ENCODE measurements at places on chromosomes 4 and X.

- no peak for DNase-seq
Observed at GRCh38 chr4:6359536-6360308, 90.1 kb downstream of the WFS1 start.

GRCh38 chrX:23661671-23662070 lies 5.6 kb upstream of the PRDX4 start:
- no peak for DNase-seq

- no peak for DNase-seq
Observed at GRCh38 chr4:99447079-99447478, 11.9 kb upstream of the ADH7 start.

DNA sequence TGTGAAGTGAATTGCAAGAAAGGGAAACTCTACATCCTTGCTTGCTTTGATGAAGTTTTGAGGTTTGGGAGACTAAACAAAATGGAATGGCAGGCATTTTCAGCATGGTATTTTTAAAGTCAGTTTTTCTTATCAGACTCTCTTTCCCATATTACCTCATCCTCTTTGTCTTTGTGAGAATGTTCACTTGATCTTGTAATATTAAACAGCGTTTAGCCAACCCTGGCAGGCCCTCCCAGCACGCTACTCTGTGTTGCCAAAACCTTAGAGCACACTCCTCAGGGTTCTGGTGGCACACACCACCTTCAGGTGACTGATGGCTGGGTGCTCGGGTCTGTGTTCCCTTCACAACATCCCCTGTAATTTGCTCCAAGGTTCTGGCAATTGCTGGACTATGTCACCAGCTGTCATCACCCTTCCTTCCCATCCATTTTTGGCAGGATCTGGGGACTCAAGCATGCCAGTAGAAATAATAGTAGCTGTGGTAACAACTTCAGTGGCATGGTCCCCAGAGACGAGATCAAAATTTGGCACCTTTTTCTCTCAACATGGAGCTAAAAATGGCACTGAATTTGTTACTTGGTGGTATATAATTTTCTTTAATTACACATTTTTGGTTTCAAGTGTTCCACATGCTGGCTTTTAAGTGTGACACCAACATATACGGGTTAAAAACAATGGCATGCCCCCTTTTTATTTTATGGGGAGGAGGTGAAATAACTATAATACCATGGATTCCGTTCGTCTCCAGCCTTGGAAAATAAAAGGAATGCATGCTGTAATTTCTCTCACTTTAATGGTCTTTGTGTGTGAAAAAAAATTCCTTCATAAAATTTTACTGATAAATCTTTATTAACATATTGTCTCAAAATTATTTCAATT lies 273.1 kb downstream of the DCTD start:
- DNase-seq, result no peak

DNA sequence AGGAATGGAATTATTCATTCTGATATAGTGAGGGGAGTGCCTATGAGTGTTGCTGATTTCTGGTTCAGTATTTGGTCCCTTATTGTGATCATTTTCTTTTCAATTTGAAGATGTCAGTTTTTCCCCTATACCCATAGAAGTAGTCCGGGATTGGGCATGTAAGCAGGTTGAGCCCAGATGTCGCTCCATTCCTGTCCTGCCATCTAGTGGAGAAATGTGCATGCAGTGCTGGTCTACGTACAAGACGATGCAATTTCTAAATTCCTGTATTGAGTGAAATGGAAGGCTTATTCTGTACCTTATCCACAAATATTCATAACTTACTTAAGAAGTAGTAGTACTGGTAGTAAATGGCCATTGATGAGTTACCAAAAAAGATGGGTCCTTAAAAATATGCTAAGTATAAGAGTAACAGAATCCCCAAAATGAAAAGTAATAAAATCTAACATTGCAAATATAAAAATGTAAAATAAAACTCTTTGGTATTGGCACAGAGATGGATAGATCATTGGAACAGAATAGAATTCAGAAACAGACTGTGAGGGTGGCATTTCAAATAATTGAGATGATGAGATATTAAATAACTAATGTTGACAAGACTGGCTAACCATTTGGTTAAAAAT lies 60.9 kb downstream of the UGT8 start:
- DNase-seq, result no peak

DNA sequence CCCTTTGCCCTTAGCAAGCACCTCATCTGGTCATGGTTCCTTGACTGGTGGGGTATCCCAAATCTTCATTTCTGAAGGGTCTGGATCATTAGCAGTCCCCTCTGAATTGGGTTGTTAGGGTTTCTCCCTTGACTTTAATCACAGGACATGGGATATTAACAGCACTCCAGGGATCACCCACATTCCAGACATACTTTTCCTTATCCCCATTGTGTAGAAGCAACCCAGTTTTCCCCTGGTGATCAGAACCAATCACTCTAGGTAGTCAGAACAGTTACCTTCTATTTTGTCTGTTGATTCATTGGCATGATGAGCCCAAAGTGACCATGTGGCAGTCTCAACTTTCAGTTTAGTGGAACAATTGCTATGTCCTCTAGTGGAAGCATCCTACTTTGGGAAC lies 29.1 kb upstream of the GRSF1 start:
- no peak for DNase-seq

DNA sequence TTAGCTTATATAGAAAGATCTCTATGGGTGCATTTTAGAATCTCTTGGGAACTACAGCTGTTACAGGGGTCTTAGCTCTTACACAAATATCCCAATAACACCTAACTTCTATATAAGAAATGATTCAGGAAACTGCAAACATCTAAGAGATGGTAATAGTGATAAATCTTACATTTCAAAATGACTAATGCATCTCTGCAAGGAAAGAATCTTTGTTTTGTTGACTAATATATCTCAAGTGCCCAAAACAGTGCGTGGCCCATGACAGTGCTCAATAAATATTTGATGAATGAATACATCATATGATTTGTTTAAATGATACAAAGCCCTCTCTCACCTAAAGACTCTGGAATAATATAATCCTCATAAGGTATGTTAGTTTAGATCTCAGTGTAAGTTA lies 47.5 kb downstream of the CENPE start:
- no peak for DNase-seq

DNA sequence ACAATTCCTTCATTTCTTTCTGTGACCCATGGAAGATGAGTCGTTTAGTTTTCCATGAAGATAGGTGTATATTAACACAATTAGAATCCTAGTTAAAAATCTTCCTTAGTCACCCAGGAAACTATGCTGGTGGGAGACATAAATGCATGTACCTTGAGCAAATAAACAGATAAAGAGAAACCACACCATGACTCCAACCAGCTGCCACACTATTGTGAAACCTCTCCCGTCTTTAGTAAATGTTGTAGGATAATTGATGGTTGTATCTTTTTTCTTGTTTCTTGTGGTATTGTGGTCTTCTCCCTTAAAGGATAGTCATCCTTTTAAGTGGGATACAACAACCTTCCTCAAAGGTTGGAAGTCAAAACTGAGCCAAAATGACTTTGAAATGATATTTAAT lies 103.8 kb upstream of the LEF1 start:
- DNase-seq, result no peak

DNA sequence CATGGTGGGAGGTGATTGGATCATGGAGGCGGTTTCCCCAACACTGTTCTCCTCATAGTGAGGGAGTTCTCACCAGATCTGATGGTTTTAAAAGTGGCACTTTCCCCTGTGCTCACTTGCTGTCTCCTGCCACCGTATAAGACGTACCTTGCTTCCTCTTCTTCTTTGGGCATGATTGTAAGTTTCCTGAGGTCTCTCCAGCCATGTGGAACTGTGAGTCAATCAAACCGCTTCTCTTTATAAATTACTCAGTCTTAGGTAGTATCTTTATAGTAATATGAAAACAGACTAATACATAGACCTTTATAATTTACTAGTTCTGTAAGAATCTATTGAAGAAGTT lies 82.5 kb upstream of the PITX2 start:
- DNase-seq, result no peak

DNA sequence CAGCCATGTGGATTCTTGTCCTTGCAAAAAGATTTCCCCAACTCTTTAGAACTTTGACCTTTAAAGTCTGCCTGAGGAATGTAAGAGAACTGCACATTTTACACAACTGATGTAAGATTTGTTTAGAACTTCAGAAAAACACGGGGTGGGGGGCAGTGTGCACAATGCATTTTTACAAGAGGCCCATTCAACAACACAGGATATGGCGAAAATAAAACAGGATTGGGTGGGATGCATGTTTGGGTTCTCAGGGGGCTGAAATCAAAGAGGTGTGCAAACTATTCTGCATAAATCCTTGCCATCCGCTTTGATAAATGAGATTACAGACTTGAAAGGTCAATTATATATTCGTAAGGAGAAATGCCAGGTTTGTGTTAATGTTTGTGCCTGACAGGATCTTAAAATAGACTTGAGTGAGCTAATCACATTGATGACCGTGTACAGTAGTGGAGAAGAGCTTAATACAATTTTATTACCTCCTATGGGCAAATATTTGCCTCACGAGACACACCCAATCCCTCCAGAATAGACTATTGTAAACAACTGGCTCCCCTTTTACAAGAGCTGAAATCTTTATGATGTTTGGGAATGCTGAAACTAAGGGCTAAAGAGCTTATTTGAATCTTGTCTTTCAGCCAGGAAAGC lies 184.1 kb upstream of the LEF1 start:
- DNase-seq, result no peak

- no peak for DNase-seq
Observed at GRCh38 chr4:171983935-171984805, 171.0 kb downstream of the GALNTL6 start.

DNA sequence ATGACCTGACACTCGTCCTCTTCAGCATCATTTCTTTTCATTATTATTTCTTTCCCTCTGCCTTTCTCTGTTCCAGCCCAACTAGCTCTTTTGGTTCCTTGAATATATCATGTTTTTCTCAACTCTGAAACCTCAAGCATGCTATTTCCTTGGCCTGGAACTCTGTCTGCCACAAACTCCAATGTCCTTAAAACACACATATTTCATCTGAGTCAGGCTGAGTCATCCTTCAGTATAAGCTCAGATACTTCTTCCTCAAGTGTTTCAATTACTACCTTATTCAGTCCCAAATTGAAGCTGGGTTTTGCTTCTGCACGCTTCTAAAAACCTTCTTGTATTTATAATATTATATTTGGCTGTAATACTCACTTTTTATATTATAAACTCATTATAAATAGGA lies 424.2 kb downstream of the PDGFC start:
- DNase-seq, result no peak

DNA sequence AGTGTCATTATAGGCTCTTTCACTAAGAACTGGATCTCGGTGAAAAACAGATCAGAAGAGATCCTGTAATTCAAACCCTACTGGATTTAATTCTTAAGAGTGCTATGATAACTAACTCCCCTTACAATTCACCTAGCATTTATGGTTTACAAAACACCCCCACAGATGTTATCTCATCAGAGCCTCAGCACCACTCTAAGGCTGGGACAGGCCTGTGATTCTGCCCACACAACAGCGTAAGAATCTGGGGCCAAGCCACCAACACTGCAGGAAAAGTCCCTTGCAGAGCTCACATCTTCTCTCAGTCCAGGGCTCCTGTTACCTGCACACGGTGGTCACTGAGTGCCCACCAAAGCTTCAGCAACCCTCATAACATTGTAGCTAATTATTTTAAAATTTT lies 8.9 kb downstream of the MFAP3L start:
- DNase-seq, result no peak

DNA sequence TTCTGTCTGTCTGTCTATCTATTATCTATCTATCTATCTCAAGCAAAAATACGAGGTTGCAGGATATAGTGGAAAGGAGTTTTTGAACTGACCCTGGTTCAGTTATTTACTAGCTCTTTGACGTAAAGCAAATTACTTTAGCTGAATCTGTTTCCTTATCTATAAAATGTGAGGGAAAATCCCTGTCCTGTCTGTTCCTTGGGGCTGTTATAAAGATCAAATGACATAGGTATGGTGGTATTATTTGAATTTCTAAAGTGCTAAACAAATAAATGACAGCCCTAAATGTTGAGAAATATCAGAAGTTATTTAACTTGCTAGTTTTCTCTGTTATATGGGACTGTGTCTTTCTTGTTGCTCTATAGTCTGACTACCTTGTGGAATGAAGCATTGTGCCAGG lies 55.0 kb downstream of the MAGEC1 start:
- DNase-seq, result no peak

DNA sequence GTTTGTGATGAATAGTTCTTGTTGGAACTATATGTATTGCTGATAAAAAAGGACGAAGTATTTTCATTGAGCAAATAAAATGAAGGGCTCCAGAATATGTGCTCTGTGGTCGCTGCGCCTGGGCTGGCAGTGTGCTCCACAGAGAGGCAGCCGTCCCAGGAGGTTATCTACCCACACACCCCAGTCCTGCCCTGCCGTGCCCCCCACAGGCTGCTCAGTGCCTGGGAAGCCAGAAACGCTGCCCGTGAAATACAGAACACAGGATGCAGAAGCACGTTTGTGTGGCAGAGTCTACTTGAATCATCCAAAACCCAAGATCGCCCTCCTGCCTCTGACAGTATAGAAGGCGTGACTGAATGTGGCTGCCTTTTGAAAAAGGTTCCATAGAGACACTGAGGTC lies 1.4 kb downstream of the CLDN22 start:
- no peak for DNase-seq

GRCh38 chr4:663438-664428 lies 10.3 kb downstream of the ATP5ME start:
- no peak for DNase-seq

DNA sequence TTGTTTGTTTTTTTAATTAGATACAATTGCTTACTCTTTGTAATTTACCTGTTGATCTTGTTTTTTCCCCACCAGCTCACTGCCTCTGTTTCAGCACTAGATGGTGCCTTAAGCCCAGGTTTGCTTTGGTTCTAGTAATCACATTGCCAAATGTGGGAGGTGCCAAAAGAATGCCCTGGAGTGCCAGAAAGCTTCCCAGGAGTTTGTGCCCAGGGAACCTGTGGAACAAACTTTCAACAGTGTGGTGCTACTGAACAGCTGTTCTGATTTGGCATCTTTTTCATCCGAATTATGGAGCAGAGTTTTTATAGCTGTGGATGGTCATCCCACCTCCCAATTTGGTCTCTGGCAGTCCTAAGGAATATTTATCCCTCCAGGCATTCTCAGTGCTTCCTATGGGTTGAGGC lies 1000.7 kb downstream of the STIM2 start:
- no peak for DNase-seq

DNA sequence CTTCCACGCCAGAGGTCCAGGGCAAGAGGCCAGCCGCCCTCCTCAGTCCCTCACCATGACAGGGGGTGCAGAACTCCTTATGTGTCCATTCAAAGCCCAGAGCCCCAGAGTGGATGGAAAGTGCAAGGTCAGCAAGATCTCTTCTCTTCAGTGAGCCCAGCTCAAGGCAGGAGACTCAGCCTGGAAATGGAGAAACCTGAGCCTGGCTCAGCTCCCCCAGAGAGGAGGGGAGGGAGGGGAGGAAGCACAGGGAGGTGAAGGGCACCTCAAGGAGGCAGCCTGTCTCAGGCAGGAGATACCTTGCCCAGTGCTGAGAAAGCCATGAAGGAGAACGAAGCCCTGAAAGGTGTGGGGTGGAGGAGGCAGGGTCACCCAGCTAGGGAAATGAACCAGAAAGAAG lies 121.8 kb upstream of the PJA1 start:
- DNase-seq, result no peak

DNA sequence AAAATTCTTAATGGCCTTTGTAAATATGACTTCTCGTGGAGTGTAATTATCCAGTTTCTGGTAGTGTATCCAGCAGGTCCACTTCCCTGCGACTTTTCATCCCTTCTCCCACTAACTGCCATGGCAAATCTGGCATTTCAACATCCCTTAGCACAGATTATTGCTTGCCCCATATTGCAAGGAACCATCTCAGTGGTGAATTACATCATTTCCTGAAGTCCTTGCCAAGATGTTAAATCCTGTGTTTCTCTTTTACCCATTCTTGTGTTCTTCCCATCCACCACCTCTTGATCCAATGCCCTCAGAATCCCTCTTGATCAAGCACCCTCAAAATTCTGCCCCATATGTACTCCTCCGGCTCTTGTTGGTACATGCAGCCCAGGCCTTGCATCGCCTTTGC lies 88.1 kb upstream of the ZNF81 start:
- no peak for DNase-seq
